Left ventricle myocardium superior (tissue), 1 donor: ENCODE measurements at places on chromosomes 5 and 9. TPM values are rescaled to one million over a fixed set of nuclear protein-coding genes. Genes with fewer than 3 reads are reported as not detected.

Gene KCNT1
- total RNA-seq = 3.1 TPM

Gene LRRTM2
- total RNA-seq = 0.12 TPM

Gene IFNB1
- total RNA-seq = not detected

Gene PLAC8L1
- 0.45 TPM for total RNA-seq

DNA sequence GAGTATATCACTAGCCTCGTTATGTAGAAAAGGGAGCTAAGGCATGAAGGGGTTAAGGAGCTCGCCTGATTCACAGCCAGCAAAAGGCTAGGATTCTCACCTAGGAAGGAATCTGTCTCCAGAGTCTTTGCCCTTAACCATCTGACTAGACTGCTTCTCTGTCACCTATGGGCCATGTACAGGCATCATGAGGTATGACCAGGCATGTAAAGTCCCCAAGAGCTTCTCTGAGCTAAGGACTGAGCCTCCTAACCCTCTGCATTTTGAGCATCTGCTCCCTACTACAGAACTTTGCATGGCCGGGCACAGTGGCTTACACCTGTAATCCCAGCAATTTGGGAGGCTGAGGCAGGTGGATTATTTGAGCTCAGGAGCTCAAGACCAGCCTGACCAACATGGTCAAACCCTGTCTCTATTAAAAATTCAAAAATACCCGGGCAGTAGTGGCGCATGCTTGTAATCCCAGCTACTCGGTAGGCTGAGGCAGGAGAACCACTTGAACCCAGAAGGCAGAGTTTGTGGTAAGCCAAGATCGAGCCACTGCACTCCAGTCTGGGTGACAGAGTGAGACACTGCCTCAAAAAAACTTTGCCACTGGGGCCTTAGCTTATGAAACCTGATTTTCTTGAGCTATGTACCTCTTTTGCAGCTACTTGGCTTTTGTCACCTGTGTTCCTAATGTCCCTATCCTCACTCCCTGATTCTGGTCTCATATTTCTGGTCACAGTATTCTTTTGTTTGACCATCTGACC, 33.2 kb upstream of the IL7R start:
- DNase-seq = no peak

DNA sequence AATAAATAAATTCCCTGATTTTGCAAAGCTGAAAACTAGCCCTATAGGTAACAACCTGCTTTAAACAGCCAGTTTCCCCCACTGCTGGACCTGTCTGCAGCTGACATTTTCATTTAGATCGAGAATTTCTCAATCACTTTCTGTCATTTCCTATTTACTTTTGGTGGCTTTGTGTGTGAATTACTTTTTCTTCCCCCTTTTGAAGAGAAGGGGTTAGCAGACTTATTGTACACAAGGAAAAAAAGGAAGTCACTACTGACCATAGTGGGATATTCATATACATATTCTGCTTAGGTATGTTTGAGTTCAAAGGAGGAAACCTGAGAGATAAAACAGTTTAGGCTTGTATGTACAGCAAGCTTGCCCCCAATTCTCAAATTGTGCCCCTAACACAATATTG, 27.0 kb upstream of the IFNB1 start:
- no peak for DNase-seq

- DNase-seq = no peak
These were observed 445.0 kb upstream of the TRPC7 start for GRCh38 chr5:136810261-136810801.

DNA sequence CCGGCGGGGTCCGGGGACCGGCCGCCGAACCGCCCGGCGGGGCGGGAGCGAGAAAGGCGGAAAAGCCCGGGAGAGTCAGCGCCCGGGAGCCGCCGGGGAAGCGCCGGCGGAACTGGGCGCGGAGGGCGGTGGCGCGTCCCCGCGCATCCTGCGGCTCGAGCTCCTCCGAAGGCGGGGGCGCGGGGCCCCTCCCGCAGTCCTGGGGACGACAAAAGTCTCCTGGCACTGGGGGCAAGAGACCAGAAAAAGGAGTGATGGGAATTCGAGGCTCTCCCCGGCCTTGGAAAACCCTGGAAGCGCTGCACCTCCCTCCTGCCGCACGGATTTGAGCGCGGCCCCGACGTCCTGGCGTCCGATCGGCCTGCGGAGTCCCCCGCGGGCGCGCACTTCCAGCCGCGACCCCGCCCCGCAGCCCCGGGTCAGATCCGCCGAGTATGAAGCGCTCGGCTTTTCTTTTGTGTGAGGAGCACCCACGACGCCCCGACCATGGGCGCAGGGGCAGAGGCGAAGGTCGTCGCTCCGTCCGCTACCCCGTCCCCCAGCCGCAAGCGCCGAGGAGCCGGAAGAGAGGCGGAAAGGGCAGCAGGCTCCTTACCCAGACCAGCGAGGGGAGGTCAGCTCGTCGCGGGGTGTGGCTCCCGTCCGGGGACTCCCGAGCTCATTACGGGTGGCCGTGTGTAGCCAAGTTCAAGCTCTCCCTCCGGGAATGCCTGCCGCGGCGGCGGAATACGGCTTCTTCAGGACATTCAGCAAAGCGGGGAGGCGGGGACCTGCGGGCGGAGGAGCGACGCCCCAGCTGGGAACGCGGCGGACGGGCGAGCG, at the start of gene EPB41L4A:
EPB41L4A (minus strand) TSS at position 114 of the 822 bp plus-strand sequence. CDS start 238 bp downstream, outside the sequence.
- DNase-seq = peak; percentile 84

- DNase-seq = no peak
These were observed 6.3 kb upstream of the WDR38 start for GRCh38 chr9:124846969-124847368.

- DNase-seq = no peak
These were observed 34.2 kb downstream of the MARCHF6 start for GRCh38 chr5:10387690-10388089.

DNA sequence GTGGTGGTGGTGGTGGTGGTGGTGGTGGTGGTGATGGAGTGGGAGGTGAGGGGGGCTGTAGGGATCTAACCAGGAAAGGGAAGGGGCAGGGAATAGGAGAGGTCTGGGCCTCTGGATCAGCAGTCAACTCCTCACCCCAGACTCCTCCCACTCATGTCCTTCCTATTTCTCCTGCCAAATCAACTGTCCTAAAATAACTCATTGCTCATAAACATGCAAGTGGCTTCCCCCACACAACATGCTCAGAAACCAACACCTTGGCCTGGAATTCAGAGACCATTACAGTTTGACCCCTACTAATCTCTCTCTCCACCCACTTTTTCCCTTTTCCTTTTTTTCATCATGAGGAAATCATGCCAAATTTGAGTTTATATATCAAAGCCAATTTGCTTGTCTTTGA, 8.4 kb upstream of the FSD1L start:
- no peak for DNase-seq

DNA sequence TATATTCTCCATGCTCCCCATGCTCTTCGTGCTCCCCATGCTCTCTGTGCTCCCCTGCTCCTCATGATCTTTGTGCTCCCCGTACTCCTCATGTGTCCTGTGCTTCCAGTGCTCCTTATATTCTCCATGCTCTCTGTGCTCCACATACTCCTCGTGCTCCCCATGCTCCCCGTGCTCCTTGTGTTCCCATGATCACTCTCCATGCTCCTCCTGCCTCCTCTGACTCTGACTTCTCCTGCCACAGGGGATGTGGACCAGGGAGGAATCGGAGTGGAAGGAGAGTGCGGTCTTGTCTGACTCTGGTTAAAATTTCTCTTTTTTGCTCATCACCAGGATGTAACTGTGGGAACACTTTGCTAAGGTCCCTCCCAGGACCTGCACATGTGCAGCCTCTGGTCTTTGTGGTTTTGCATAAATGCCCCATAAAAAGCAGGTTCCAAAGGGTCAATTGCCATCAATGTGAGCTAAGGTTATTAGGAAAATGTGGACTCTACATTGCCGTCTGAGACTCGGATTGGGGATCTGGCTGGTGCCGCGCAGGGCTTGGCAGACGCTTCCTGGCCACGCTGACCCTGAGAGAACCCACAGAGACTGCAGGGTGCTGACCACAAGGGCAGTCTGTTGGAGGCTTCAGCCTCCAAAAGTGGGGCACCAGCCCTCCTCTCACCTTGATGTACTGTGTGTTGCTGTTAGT, 52.5 kb downstream of the TRIP13 start:
- DNase-seq = no peak

- no peak for DNase-seq
These were observed 17.2 kb downstream of the S100Z start for GRCh38 chr5:76867038-76867437.

GRCh38 chr5:116176121-116176520, 91.3 kb downstream of the COMMD10 start:
- DNase-seq = no peak

GRCh38 chr9:104209387-104209786, 115.3 kb downstream of the SMC2 start:
- no peak for DNase-seq

GRCh38 chr9:130451509-130452388, 7.0 kb downstream of the ASS1 start:
- DNase-seq = peak; percentile 90

- no peak for DNase-seq
These were observed 144.9 kb upstream of the POU5F2 start for GRCh38 chr5:93886098-93886806.

GRCh38 chr5:38138574-38138973, 119.8 kb upstream of the EGFLAM start:
- DNase-seq = no peak

- no peak for DNase-seq
These were observed 472.9 kb downstream of the PDE4D start for GRCh38 chr5:59420596-59420995.

DNA sequence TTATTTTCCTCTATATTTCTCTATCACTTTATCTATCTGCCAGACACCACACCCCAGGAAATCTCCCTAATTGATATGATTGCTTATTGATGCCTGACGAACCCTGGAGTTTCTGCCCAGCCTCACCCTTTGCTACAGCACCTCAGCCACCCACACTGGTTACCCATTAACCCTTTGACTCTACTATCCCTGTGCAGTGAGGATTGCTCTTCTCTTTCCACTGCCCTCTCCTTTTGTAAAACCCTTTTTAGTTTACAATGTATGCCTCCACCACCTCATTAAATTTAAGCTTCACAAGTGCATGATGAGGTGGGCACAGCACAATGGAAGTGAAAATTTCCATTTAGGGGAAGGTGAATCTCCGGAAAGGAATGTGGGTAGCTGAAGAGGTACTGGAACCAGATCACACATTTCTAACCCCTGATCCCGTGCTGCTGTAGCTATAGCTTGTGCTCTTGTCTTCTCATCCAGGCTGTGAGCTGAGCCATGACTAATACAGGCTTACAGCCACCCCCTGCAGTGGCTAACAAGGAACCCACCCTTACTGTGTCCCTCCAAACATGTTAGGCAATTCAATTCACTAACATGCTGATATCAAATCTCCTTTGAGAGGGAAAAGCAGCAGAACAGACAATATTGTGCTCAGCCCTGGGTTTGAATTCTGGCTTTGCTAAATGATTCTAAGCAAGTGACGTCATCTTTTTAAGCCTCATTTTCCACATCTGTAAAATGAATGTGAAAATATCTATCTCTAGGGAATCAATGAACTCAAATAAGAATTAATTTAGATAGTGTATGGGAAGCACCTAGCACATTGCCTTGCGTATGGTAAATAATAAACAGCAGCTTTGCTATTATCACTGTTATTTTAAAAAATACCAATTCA, 186.9 kb upstream of the TRIM32 start:
- no peak for DNase-seq

GRCh38 chr9:82382887-82383616, 394.5 kb downstream of the SPATA31D1 start:
- no peak for DNase-seq

- DNase-seq = no peak
These were observed 2.9 kb upstream of the NPDC1 start for GRCh38 chr9:137048655-137049543.

DNA sequence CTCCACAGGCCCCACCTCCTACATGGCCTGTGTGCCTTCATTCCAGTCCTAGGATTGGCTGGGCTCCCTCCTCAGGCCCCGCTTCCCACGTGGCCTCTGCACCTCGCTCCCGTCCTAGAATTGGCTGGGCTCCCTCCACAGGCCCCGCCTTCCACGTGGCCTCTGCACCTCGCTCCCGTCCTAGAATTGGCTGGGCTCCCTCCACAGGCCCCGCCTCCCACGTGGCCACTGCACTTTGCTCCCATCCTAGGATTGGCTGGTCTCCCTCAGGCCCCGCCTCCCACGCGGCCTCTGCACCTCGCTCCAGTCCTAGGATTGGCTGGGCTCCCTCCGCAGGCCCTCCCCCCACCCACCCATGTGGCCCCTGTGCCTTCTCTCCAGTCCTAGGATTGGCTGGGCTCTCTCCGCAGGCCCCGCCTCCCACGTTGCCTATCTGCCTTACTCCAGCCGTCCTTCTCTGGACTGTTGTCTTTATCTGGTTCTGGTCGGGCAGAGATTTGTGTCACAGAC, 45.3 kb upstream of the CACNA1B start:
- no peak for DNase-seq

GRCh38 chr5:7894860-7895259, 25.9 kb downstream of the MTRR start:
- DNase-seq = no peak

DNA sequence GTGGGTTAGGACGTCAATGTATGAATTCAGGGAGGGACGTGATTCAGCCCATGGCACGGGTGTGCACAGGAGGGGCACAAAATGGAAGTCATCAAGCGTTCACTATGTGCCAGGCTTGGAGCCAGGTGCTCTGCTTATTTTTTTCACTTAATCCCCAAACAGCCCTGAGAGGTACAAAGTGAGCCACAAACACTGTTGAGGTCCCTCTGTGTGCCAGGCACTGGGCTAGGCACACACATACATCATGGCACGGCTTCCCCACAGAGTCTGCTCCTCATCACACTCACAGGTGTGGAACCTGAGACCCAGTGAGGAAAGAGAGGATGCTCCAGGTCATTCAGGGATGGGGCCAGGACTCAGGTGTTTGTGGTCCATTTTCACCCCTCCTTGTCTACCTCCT, 68.1 kb downstream of the GALNT12 start:
- DNase-seq = no peak
